ENCODE measurements at places on chromosomes 3 and 15. TPM values are rescaled to one million over a fixed set of nuclear protein-coding genes. Genes with fewer than 3 reads are reported as not detected.

- no peak for DNase-seq
Measured at GRCh38 chr15:88493844-88494243, 26.3 kb downstream of the MRPS11 start.

The CHSY1 gene
- 23.3 TPM for total RNA-seq

The FANCD2OS gene
- total RNA-seq = not detected

DNA sequence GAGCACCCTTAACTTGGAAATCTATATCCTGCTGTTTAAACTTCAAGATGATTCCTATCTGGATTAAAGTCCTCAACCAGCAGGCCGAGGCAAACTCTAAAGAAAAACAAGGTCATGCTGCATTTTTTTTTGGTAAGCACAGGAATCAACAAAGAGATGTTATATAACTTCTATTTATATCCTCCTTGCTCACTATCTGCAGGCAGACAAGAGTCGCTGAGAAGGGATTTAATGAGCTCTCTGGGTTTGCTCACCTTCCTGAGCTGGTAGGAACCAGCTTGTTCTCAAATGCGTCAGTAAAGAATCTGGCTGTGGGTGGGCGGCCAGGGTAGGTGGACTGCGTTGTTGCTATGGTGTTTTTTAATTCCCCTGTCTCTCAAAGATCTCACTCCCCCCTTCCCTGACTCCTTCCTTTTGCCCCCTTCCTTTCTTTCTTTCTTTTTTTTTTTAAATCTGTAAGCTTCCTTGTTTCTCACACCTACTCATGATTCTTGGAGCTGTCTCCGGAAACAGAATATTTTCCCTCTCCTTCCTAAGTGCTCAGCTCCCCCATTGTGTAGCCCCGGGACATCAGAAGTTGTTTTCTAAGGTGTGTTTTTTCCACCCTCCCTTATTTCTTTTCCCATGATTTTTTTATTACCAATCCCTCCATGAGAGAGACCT is 228.8 kb upstream of the BHLHE40 start:
- DNase-seq = peak; percentile 44

The GOLGA6L4 gene
- 0.19 TPM for total RNA-seq

The SERPINI1 gene
- 9.0 TPM for total RNA-seq

DNA sequence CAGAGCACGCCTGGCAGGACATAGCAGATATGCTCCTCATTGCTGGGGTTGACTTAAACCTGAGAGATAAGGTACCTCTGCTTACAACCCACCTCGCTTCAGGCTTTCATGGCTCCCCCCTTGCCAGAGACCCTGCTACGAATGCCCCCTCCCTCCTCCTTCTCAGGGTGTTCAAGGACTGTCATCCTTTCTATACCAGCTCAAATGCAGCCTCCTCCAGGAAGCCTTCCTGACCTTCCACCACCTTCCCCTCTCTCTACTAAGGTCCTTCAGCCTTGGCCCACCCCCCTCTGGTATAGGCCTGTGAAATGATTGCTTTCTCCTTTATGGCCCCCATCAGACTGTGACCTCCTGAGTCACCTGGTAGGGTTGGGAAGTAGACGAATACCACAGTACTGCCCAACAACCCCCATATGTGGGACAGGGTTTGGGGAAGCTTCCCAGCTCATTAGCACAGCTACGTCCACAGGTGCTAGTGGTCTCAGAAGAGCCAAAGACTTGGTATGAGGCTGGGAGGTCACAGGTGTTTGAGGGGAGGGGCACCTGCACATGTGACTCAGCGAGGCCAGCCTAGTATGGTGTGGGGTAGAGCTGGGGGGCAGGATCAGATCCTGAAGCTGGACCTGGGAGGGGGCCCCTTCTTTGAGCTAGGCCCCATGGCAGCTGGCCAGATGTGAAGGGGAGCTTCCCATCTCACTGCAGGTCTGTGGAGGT is 32.0 kb downstream of the ANKDD1A start:
- DNase-seq = no peak

DNA sequence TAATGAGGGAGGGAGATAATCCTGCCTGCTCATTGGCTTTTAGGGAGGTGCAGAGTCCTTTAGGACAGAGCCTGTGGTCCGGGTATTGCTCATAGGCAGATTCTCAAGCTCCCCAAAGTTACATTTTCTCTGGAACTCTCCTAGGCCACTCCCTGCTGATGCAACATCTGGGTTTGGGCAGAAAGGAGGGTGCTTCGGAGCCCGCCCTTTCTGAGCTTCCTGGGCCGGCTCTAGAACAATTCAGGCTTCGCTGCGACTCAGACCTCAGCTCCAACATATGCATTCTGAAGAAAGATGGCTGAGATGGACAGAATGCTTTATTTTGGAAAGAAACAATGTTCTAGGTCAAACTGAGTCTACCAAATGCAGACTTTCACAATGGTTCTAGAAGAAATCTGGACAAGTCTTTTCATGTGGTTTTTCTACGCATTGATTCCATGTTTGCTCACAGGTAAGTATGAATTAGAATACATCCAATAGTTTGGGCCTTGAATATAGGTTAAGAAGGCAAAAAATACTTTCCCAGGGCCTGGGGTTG is at the start of gene IL20RB:
Gene IL20RB, plus strand, starts transcription at position 233 of the 538 bp plus-strand sequence. Its CDS starts 131 bp downstream, at position 364.
- DNase-seq = peak; percentile 13

DNA sequence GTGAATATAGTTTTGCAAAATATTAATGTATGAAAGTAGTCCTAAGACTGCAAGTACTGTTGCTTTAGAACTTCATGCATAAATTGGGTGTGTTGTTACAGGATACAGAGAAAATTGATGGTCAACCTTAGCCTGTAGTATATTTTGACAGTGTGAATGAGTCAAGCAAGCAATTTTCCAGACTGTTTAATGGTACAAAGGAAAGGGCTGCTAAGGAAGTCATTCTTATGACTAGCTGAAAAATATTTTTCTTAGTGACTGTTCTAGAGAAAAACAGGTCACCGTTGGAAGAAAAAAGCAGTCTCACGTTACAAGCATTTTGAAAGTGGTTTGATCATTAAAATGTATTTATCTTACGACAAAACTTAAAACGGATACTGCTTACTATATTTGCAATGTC is 49.2 kb downstream of the MBNL1 start:
- DNase-seq = no peak

- peak; percentile 52 for DNase-seq
Measured at GRCh38 chr15:98671060-98672008, 23.0 kb downstream of the IGF1R start.

The TMCO5A gene
- total RNA-seq = not detected

The EOMES gene
- total RNA-seq = not detected

The GOLGA8S gene
- not detected for total RNA-seq

DNA sequence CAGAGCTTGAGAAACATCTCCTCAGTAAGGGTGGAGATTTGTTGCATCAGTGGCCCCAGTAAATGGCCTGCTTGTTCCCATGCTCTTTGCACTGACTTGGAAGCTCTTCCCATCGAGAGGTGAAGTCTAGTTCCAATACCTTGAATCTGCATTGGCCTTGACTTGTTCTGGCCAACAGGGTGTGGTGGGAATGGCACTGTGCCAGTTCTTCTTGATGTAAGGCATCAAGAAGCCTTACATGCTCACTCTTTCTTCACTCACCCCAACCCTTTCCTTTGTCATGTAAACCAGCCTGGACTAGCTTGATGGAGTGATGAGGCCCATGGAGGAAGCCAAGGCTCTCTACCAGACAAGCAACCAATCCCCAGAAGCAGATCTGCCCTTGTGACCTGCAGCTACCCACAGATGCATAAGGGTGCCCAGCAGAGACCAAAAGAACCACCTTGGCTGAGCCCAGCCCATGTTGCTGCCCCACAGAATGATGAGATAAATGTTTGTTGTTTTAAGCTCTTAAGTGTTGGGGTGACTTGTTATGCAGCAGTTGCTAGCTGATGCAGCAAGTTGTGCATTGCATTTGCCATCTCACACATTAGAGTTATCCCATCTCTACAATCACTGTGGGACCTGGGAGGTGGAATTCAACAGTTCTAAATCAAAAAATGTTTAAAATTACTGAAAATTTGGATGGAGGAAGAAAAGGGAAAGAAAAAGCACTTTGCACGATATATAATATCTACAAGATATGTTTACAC is 11.1 kb upstream of the MGLL start:
- DNase-seq = no peak

The HEG1 gene
- total RNA-seq = 11.4 TPM

GRCh38 chr15:80695911-80696661 is 976 bp downstream of the ABHD17C start:
- DNase-seq = peak; percentile 25

- DNase-seq = no peak
Measured at GRCh38 chr3:64880916-64881315, 193.1 kb upstream of the ADAMTS9 start.

DNA sequence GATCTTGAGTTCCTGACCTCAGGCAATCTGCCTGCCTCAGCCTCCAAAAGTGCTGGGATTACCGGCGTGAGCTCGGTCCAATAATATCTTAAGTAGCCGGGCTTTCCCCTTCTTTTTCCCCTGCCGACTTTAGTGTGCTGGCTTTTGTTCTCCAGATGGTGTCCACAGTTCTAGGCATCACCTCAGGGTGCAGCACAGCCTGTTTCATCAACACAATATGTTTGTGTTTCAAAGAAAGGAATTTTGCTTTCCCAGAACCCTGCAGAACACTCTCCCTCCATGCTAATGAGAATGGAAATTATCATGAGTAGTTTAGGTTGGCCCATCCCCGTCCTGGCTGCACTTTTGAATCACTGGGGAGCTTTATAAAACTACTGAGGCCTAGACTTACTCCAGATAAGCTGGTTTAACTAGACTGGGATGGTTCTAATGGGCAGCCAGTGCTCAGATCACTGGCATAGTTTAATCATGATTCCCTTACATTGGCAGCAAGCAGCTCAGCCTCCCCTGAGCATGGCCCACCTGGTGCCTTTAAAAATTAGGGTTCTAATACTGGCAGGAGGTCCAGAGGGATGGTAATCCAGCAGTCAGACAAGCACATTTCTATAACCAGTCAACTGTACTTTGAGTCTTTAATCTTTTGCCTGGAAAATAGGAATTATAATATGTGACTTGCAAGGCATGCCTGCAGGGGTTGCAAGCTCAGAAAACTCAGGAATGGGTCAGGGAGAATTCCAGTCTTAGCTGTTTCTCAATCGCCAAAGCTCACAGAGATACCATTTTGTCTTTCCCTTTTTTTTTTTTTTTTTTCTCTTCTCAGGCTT is 127.6 kb upstream of the RASGRP1 start:
- no peak for DNase-seq

The GXYLT2 gene
- total RNA-seq = 1.5 TPM

- no peak for DNase-seq
Measured at GRCh38 chr3:3053974-3054373, 56.2 kb downstream of the IL5RA start.

DNA sequence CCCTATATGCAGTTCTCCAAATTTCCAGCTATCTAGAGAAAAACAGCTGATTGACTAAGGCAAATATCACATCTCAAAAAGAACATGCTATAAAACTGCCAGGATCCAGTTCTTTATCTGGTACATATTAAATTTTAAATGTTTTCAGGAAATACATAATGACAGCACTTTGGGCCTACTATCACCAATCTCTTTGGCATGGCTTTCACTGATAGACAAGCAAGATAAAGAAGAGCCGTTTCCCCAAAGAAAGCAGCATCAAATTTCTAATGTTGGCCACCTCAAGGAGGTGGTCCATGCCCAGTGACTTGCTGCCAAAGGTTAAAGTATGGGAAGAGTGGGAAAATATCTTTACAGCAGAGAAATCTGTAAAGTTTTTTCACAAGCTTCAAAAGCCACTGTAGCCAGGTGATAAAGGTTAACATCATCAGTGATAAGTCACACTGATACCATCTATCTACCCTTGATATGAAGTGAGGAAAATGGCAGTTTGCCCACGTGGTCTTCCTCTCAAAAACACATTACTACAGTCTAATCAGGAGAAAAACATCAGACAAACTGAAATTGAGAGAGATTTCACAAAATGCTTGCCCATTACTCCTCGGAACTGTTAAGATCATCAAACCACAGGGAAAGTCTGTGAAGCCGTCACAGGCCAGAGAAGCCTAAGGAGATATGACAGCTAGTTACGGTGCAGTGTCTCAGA is 46.4 kb upstream of the C15orf61 start:
- no peak for DNase-seq

GRCh38 chr15:99105514-99106341 is 848 bp downstream of the SYNM start:
- DNase-seq = peak; percentile 89

DNA sequence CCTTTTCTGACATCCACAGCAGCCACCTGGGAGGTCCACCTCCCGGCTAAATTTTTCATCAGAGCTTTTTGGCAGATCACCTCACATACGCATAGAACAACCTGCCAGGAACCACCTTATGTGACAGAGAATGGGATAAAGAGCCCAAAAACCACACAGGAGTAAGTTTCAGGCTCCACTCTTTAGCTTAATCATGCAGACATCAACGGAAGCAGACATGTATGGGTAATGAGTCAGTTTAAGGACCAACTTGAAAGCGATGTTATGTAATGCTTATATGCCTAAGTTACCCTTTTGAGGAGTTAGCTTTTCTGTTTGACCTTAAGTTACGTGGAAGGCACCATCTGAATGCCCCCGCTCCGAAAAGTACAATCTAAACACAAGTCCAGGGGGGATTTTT is 183.3 kb upstream of the BHLHE40 start:
- DNase-seq = no peak

DNA sequence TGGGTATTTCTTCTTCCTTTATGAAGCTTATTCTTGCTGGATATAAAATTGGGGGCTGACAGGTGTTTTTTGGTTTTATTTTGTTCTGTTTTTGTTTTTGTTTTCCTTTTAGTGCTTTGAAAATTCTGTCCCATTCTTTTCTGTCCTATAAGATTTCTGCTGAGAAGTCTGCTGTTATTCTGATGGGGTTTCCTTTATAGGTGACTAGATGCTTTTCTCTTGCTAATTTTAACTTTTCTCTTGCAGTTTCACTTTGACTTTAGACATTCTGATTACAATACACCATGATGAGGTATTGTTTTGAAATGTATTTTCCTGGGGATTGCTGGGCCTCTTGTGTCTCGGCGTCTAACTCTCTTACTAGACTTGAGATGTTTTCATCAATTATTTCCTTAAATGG is 22.8 kb downstream of the TTC14 start:
- DNase-seq = no peak

GRCh38 chr15:52180851-52181450 is 10.2 kb downstream of the GNB5 start:
- no peak for DNase-seq

The CADPS gene
- 11.7 TPM for total RNA-seq
